ENCODE measurements at places on chromosomes 5 and 9.
A peak's percentile ranks its signal among the peaks of the same experiment; 100 is the strongest.

DNA sequence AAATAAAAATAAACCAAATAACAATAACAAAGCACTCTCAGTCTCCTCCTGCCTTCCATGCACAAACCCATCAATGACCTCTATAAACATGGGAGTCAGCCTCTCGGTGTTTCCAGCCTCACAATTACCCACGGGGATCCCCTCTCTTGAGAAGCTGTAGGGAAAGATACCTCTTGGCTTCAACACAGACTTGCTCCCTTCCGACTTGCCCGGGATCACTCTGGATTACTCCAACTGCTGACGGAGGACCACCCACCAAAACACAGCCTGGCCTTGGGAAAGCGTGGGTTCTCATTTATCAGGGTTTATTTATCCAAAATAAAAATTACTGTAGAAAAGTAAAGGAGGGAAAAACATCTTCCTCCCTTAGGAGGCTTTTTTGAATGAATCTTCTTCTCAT lies 11.5 kb upstream of the NKX2-5 start:
- DNase-seq: no peak

- DNase-seq: no peak
Measured at GRCh38 chr5:111121926-111122325, 29.8 kb downstream of the WDR36 start.

DNA sequence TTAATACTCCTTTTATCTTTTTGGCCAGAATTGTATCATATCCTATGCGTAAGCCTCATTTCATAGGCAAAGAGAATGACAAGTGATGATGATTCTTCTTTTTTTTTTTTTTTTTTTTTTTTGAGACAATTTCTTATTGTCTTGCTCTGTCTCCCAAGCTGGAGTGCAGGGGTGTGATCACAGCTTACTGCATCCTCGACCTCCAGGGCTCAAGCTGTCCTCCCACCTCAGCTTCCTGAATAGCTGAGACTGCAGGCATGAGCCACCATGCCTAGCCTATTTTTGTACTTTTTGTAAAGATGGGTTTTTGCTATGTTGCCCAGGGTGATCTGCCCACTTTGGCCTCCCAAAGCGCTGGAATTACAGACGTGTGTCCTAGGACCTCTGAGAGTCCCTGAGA lies 41.9 kb upstream of the C5orf24 start:
- no peak for DNase-seq

DNA sequence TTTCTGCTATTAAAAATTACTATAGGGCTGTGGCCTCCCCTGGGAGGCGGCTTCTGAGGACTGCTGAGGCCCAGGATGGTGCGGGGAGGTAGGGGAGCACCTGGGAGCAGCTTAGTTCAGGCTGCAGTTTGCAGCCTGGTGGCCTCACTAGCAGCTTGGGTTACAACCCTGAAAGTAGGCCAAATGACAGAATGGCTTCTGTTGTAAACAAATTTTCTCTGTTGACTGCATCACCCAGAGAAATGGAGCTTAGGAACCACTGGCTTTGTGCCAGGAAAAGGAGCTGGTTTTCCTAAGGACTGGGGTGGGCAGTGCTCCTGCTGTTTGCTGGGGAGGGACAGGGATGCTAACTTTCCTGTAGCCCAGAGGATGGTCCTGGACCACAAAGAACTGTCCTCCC lies 130.3 kb downstream of the ENTREP1 start:
- no peak for DNase-seq

- DNase-seq: peak; percentile 60
Measured at GRCh38 chr9:105405514-105406131, 42.2 kb upstream of the FSD1L start.

DNA sequence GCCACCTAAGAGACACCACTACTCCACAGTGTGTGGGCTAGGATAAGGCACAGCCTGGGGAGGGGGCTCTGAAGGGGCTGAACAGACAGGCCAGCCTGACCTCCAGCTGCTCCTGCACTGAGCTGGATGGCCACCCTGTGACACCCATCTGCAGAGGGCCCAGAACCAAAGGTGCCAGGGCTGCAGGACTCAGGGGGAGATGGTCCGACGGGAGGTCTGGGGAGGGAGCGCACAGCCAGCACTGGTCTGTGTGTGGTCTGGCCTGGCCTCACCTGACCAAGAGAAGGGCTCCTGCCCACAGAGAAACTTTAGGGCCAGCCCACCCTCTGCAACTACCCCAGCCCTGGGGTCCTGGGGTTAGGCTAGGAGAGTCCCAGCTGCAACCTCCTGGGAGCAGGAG lies 789 bp downstream of the LTC4S start:
- no peak for DNase-seq

DNA sequence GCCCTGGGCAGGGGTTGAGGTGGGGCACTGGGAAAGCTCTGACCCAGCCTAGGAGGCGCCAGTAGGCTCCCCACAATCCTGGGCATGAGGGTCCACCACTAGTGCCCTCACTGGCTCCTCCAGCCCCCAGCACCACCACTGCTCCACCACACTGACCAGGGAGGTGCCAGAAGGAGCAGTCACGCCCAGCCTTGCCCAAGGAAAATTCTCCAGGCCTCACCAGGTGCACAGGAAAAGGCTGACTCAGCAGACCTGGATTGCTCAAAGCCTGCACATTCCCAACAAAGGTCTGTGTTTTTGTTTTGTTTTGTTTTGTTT lies 62.9 kb downstream of the ZNF354C start:
- DNase-seq: no peak

DNA sequence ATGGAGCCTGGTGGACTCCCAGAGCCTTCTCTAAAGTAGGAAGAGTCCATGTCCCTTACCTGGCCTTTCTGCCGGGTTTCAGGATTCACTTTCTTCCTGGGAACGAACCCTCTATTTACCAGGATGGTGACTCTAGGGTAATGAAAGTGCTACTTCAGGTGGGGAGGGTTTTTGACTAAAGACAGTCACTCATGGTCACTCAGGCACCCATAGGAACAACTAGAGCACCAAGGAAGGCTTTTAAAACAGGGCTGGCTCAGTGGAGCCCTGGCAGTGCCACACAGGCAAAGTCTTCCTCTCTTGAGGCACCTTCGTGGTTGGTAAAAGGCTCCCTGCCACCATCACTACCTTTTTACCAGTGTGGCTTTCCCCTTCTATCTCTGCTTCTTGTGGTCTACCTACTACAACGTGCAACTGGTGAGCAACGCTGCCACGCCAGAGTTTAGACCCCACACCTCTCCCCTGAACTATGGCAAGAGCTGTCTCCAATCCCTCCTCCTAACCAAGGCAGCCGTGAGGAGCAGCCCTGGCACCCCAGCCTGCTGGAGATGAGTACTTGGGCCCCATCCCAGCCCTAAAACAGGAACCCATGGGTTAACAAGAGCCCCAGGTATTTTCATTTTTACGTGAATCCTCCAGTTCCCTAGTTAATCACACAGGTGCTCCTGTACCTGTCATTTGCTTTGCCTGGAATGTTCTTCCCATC lies 3.5 kb downstream of the SURF1 start:
- DNase-seq: peak; percentile 51

GRCh38 chr5:38782180-38782835 lies 63.5 kb upstream of the OSMR start:
- DNase-seq: no peak

GRCh38 chr9:121366611-121367192 lies 3.3 kb downstream of the STOM start:
- DNase-seq: no peak

GRCh38 chr9:134930398-134930797 lies 12.7 kb upstream of the FCN1 start:
- no peak for DNase-seq

DNA sequence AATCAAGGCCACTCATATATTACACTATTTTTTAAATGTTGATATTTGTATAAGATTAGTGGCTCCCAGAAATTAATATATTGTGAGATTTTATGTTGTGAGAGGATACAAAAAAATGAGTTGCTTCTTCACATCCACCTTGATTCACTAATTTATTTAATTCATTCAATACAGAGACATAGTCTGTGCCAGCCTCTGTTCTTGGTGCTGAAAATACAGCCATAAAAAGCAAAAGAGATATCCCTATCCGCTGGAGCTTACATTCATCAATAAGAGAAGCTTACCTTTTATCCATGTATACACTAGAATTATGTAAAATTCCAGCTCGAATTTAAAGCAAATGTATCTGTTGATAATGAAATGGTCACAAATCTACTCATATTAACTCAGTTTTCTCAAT lies 92.2 kb upstream of the GABRG2 start:
- DNase-seq: no peak

DNA sequence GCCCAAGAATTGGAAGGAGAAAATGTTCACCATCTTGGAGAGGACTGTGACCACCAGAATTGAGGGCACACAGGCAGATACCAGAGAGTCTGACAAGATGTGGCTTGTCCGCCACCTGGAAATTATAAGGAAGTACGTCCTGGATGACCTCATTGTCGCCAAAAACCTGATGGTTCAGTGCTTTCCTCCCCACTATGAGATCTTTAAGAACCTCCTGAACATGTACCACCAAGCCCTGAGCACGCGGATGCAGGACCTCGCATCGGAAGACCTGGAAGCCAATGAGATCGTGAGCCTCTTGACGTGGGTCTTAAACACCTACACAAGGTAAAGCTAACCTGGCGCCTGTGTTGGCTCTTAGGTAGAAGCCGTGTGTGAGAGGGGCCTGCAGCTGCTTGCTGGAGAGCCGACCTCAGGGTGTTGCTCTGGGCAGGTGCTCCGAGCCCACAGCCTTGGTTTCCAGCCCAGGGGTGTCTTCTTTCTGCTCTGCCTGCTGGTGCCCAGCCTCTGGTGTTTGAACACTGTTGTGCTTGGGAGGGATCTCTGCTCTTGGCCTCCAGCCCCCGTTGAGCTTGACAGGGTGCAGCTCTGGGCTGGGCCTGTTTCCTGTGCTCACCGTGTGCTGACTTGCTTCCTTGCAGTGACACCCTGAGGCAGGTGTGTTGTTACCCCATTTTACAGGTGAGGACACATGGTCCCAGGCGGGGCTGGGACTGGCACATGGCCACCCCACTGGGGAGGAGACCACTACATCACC lies 10.9 kb downstream of the EXOC3 start:
- no peak for DNase-seq

- no peak for DNase-seq
Measured at GRCh38 chr9:131731644-131732043, 8.2 kb downstream of the RAPGEF1 start.

DNA sequence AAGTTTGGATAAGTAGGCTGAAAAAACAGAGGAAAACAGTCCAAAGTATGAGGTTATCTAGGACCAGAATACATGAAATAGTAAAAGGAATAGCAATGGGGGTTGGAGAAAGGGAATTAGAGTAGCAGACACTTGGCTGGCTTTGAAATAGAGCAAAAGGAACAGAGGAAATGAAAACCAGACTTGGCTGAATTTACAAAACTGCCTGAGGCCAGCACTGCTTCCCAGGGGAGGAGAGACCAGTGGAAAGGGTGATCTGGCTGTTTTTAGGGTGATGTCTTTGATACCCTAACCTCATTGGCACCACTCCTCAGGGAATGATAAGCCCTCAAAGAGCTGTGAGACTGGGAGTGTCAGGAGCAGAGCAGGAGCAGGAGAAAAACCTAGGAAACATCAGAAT lies 413.4 kb upstream of the SLC30A5 start:
- no peak for DNase-seq

- no peak for DNase-seq
Measured at GRCh38 chr5:36569491-36569890, 36.9 kb upstream of the SLC1A3 start.

- DNase-seq: no peak
Measured at GRCh38 chr9:99592834-99593574, 228.7 kb upstream of the NR4A3 start.

DNA sequence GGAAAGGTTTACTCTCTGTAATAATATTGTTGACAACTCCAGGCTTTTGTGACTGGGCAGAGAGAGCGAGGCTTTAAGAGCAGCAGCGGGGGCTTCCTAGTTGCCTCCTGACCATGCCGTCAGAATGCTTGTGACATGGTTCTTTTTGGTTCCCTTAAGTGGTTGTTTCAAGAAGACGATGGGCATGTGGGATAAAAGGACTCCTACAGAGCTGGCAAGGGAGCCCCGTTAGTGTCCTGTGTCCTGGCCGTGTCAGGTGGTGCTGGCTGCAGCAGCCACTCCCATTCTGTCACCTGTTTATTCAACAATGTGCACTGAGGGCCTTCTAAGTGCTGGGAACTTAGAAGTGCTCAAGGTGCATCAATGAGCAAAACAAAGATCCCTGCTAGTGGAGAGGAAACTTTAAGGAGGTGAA lies 19.7 kb downstream of the LCP2 start:
- no peak for DNase-seq

- DNase-seq: no peak
Measured at GRCh38 chr5:179266291-179267070, 78.8 kb downstream of the ADAMTS2 start.

Measured in stimulated activated CD8-positive, alpha-beta memory T cell treated with anti-CD3 and anti-CD28 coated beads, Interleukin-4, amount 100 ng/mL, for 48 hours (primary cell).